A549 treated with ZK216348 at 1 μM for 4 hours (cell line): ENCODE measurements at places on chromosomes 7 and 10. TPM values are rescaled to one million over a fixed set of nuclear protein-coding genes. Genes with fewer than 3 reads are reported as not detected.

The CYP3A4 gene
- total RNA-seq = not detected in 5 replicates

The CARD11 gene
- total RNA-seq = 1.2 to 2.5 TPM (median 1.6 TPM) in 5 replicates

The ATRNL1 gene
- total RNA-seq = 0.09 to 0.48 TPM (median 0.19 TPM) in 5 replicates

The KNDC1 gene
- total RNA-seq = 0.52 to 2.4 TPM (median 0.87 TPM) in 5 replicates

The OR2A1 gene
- not detected in 5 replicates for total RNA-seq
